ENCODE measurements at places on chromosomes 7 and 10.
A peak's percentile ranks its signal among the peaks of the same experiment; 100 is the strongest.

DNA sequence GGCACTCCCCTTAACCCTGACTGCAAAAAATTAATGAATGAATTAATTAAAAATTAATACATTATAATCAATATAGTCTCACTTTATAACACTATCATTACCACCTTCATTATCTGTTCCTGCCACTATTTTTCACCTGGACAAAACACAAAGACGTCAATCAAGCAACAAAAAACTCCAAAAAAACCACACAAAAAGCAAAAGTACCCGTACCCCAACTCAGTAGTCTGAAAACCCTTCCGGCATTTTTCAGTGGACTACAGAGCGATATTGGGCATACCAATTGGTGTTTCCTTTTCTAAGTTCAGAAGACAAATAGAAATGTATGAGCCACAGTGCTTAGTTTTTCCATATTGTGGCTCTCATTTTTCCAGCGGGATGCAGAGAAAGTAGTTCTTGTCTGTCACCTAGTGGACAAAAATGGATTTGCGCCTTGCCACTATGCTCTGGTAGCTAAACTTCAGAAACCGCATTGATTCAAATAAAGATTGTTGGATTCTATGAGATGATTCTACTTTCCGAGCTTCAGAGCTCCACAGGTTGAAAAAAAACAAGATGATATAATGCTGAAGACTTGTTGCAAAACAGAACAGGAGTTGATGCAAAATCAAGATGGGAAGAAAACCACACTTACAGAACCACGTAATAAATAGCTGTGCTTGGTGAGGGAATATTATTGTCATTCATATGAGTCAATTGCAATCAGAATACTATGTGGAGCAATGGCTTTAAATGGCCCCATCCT is 50.6 kb upstream of the ITGB1 start:
- DNase-seq = peak; percentile 73

GRCh38 chr7:33905389-33906032 is at the start of gene BMPER:
TSS of gene BMPER (plus strand) at chr7:33905539. CDS start at chr7:33905614, 75 bp downstream.
- no peak for DNase-seq

- no peak for DNase-seq
Measured at GRCh38 chr10:5478694-5479305, 20.6 kb downstream of the CALML5 start.

DNA sequence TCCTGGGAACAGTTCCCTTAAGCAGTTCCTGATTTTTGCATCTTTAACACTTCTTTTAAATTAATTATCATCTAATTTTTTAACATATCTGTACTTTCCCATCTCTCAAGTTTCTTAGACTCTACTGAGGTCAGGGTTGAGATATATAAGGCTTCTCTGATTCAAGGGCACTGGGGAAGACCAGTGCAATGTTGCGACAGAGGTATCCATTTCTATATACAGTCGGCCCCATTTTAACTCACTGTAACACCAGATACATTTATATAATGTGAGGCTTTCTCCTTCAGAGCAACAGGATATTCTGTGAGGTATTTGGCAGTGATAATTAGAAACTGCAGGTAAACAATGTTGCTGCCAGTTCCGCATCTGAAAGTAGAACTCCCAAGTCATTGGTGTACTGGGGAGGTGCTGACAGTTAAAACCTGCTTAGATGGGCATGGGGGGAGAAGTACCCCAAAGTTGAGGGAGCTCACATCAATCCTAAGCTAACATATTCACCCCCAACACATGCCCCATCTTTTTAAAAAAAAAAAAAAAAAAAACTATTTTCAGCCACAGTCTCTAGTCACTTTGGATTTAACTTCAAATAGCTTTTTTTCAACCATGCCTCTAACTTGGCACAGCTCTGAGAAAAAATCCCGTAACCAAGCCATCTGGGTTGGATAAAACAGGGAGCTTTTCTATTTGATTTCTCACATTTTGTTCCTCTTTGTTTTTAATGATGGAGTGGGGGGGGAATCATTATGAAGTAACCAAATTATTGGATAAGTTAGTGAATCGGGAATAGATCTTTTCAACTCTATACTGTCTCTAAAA is 62.9 kb downstream of the REEP3 start:
- peak; percentile 3 for DNase-seq

DNA sequence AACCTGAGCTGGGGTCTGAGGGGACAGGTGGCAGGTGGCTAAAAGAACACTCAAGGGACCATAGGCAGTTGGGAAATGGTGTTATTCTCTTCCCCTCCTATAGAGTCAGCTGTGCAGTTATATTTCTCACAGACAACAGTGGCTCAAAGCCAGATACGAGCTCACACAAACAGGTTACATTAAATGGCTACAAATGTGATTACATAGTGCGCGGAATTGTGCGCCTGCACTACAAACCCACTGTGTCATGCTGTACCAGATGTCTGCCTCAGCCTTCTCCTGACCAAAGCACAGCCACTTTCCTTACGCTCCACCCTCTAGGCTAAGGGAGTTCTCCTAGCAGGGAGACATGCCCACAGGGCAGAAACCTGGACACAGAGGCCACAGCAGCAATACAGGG is 387.2 kb downstream of the CNTNAP2 start:
- no peak for DNase-seq

- no peak for DNase-seq
Measured at GRCh38 chr10:11359869-11360268, 251.6 kb downstream of the USP6NL start.
